Esophagus squamous epithelium (tissue), 5 donors: ENCODE measurements at places on chromosomes 16 and 17.

DNA sequence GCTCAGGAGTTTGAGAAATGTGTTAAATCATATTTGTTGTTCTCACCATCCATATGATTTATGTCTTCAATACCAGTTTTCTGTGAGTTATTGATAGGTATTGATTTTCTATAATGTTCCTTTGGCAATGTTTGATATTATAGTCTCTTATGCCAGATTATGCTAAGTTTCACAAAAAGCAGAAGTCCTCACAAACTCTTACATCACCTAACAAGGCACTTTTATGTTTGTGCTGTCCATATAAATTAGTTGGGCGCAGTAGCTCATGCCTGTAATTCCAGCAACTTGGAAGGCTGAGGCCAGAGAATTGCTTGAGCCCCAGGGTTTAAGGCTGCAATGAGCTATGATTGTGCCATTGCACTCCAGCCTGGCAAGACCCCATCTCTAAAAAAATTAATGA, 12.6 kb upstream of the UQCRC2 start:
- no peak for DNase-seq

- DNase-seq: no peak
Measured at GRCh38 chr16:56019274-56019673, 144.1 kb upstream of the CES5A start.

DNA sequence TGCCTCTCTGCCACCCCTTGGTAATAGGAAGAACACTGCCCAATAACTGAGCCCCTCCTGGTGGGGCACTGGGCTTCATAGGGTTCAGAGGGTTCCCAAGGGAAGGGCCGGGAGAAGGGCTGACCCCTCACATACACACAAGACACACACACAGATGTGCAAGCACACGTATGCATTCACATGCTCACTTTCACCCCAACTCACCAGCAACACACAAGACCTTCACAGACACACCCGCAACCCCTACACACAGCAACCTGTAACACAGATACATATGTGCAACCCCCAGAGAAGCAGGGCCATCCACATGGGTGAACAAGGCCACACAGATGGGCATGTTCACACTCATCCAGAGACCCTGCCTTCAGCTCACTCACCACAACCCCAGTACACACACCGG, 225.1 kb downstream of the ZNF423 start:
- DNase-seq: no peak

DNA sequence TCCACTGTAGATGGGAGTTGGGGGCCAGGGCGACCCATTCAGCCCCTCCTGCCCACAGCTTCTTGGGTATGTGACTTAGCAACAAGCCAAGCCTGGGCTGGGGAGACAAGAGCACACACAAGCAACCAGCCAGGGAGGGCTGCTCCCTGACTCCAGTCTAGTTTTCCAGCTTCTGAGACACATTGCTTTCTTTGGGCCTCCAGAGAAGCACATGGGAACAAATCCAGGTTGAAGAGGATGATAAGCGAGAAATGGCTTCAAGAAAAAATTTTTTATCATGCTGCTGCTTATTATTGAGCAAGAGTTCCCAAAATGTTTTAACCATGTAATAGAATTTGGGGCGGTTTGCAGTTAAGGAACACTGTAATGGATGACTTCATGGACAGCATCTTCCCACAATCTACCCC, 173.7 kb downstream of the SOX9 start:
- DNase-seq: no peak

DNA sequence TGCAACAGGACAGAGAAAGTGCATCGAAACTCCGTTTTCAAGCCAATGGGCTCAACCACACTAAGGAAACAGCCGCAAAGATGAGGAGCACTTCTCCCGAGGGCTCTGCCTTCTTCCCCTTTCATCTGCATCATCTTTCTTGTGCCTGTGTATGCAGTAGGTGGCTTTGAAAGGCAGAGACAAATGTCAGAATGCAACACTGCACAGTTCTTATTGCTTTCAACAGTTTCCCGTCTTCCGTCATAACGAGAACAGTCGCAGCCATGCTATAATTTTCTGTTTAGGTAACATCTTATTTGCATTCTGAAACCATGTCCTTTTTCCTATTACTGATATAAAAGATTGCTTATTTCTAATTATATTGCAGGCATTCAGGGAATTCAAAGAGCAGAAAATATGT, 205.2 kb downstream of the SLC39A11 start:
- DNase-seq: no peak
